ENCODE measurements at places on chromosomes 3 and 15.

DNA sequence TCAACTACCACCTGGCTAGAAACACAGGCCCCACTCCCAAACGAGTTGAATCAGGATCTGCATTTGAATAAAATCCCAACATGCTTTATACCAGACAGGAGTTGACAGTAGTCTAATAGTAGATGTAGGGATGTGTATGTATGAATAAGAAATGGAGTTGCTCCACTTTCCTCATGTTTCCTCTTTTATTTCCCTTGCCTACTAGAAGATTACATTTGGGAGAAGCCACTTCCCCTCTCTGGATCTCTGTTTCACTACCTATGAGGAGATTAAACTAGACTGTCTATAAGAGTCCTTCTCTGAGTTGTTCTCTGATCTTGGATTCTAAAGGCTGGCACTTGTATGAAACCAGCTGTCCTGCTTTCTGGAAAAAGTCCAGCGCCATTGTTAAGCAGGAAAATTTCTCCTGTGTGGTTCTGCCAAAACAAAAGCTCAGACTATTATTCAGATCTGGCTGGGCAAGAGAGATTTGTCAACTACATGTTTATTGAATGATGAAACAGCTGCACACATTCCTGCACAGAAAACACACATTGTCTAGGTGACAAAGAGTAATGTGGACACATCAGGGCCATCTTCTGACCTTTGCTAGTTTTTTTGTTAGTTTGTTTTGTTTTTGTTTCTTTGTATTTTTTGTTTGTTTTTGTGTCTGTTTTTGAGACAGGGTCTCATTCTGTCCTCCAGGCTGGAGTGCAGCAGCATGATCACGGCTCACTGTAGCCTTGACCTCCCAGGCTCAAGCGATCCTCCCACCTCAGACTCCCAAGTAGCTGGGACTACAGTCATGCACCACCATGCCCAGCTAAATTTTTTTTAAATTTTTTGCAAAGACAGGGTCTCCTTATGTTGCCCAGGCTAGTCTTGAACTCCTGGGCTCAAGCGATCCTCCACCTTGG is 29.9 kb downstream of the ACP3 start:
- DNase-seq = no peak

GRCh38 chr15:36943508-36944361 is 156.6 kb downstream of the MEIS2 start:
- DNase-seq = no peak

DNA sequence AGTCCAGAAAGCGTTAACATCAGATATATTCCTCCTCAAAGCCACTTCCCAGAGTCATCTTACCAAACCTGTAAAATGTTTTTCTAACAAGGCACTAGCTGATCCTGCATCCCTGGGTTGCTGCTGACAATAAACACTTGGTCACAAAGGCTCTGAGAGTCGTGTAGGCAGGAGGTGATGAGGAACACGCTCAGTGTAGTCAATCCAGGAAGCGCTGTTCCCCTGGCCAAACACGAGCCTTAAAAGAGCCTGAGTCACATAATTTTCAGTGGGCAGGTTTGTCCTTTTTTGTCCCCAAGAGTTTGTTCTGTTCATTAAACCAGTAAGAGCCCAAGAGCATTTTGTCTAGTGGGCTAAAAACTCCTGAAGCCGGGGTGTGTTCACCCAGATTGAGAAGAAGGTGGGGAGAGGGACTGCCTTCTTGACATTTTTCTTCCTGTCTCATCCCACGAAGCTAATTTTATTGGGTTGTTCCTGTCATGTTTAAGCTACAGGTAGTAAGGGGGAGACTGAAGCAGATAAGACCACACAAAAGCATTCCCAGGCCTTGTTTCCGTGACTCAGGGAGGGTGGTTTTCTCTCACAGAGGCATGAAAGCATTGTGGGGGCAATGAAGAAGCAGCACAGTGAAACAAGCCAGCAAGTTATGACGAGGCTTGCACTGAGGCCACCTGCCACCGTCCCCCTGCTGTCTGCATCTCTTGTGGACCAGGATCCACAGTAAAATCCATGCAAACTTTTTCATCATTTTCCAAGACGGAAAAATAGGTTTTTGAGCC is 73.7 kb downstream of the FOXB1 start:
- DNase-seq = no peak

GRCh38 chr3:11140030-11140712 is 14.1 kb upstream of the HRH1 start:
- no peak for DNase-seq

DNA sequence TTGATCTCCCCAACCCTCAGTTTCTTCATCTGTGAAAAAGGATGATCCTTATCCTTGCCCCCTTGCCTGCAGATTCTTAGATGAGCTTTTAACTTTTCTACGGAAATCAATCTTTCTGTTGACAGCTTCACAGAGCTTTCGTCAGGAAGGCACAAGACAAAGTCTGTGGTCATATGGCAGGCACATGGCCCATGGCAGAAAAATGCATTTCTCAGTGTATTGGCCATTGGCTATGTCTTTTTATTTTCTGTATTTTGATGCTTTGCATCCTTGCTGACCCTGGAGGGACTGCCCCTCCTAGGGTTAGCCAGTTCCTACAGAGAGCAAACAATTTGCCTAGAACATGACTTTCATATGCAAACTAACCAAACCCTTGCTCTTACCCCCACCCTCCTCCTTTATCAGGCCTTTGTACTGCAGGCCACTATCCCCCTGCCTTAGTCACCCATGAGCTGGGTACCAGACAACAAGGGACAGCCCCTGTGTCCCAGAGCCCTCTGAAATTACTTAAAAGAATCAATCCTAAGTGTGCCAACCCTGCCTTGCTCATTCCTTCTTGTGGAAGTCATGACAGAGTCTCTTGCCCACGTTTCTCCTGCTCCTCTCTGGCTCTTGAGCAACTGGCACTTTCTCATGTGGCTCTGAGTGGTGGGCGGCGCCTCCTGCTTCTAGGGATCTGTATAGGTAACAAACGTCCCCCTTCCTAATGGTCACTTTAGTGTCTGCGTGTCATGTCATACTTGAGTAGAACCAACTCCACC is 24.1 kb upstream of the NOX5 start:
- no peak for DNase-seq

DNA sequence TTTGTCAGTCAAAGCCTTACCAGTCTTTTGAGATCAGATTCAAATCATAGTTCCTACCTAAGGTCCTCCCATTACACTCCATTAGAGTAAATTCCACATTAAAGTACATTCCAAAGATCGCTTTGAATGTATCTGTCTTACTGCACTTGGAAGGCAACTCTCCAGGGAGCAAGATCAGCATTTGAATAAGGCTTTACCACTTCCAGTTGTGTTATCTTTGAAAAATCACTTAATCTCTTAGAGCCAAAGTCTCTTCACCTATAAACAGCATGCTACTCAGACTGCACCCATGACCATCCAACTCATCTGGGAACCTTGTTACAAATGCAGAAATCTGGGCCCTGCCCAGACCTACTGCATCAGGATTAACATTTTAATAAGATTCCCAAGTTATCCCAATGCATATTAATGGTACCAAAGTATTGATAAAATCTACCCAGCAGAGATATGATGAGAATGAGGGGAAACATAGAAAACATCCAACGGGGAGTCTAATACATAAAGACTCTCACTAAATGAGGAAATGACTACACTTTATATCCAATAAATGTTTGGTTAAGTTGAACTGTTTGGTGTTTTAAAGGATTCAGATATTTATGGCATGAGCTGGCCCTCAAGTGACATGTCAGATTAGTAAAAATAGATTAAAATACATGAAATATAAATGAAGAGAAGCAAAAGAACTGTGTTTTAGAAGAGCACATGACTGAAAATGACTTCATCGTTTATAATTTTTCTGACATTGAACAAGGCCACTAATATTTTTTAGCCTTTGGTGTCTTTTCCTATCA is 75.9 kb downstream of the TNIK start:
- no peak for DNase-seq

DNA sequence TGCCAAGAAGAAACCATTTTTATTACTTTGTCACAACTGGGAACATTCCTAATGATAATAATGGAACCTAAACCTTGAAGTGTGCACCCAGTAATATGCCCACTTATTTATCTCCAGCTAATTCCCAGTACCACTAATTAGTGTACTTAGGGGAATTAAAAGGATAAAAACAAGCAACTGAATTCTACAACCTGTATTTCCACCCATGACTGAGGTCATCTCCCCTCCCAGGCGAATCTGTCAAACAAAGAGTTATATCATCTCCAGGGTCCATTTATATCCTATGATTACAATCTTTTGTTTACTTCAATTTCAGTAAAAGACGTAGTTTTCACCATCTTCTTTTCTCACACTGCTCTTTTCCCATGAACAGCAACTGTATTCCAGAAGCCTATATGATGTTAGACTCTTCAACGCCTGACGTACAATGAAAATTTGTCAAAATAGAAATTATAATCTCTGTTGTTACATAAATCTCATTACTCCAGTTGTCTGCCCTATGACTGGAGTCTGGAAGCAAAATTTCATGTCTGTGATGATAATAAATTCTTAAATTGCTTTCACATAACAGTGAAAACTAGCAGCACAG is 177.6 kb downstream of the GOLIM4 start:
- DNase-seq = no peak

DNA sequence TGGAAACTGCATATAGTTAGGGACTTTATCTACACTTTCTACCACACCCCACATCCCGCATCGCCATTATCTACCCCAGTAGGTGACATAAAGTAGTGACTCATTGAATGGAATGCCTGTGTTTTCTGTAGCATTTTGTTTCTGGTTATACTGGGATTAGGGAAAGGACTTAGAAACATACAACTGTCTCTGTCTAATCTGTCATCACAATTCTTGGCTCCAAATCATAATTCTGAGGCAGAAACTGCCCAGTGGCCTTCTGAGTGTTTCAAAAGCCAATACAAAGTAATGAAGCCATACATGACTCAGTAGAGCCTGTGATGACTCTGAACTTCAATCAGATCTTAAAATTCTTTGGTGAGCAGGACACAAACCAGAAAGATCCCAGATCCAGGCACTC is 115.7 kb upstream of the CHRM5 start:
- DNase-seq = no peak

DNA sequence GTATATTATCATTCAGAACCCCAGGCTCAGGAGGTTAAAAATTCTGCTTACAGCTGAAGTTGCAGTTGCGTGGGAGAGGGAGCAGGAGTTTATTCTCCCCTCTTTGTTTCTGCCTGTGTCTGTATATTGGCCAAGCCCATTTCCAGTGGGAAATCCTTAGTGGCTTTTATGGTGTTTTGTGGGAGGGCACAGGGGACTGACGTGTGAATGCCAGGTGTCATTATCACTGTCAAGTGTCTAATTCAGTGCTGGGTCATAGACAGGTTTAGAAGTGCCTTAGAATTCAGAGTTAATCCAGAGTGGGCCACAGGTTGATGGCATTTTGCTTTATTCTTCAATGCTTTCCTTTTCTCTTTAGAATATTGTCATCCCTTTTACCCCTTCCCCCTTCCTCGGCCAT is 33.4 kb downstream of the SLCO3A1 start:
- DNase-seq = no peak
